ENCODE measurements at places on chromosomes 7 and 10.

- DNase-seq: peak; percentile 76
Observed at GRCh38 chr7:23679898-23680413, at the start of gene FAM221A. TSS of gene FAM221A (plus strand) at chr7:23680199. CDS start at chr7:23680219, 20 bp downstream.

- DNase-seq: no peak
Observed at GRCh38 chr7:122869260-122869659, 17.0 kb downstream of the CADPS2 start.

DNA sequence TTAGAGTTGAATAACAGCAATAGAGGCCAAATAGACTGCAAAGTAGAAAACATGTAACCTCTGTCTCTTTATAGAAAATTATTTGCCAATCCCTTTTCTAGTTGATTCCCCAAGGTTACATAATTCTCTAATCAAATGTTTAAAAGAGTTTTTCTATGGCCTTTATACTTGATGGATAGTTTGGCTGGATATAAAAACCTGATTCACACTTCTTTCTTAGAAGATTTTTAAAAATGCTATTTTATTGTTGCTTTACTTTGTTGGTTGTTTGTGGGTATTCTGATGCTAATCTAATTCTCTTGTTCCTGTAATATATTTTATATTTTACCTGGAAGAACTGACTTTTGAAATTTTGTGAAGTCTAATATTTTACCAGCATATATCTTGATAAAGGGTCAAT lies 331.1 kb upstream of the MTPN start:
- no peak for DNase-seq

GRCh38 chr10:80356989-80357850 lies 639 bp downstream of the DYDC2 start:
- DNase-seq: no peak

DNA sequence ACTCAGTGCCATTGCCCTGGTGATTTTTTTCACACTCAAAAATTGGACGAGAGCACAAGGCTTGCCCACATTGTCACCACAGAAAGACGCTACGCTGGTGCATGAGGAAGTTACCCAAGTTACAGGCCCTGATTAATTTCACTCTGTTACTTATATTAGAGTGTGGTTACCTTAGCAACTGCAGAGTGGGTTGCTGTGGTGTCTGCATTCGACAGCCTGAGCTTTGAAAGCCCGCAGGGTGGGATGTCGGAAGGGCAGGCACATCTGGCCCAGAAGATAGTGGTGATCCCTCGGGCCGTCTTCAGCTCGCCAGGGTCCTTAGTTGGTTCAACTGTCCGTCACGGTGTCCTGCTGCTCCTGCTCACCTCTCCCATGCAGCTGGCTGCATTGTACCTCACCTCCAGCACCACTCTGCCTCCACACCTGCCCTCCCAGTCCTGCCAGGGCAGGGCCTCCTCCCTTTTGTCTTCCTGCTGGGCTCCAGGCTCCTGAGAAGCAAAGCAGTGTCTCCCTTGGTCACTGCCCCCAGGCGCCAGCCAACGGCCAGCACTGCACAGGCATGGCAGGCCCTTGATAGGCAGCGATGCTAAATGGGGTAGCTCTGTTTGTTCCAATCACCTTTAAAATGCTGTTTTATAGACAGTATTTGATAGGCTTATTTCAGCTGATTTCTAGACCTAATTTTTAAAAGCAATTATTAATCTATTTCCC lies 167.2 kb downstream of the EBF3 start:
- no peak for DNase-seq

DNA sequence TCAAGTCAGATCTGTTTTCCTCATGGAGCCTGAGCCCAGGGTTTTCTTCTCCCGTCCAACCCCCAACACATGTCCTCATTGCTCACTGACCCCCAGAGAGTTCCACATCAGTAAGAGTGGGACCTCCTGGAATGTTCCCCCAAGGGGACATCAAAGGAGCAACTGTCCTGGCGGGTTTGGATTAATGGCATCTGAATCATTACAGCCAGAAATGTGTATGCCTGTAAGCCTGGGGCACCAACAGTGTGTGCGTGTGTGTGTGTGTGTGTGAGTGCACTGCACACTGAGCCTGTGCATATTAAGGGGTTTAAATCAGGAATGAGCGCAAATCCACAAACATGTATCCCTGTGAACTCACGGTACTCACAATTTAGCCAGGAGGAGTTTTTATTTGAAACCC lies 222.3 kb downstream of the PLXNA4 start:
- no peak for DNase-seq

DNA sequence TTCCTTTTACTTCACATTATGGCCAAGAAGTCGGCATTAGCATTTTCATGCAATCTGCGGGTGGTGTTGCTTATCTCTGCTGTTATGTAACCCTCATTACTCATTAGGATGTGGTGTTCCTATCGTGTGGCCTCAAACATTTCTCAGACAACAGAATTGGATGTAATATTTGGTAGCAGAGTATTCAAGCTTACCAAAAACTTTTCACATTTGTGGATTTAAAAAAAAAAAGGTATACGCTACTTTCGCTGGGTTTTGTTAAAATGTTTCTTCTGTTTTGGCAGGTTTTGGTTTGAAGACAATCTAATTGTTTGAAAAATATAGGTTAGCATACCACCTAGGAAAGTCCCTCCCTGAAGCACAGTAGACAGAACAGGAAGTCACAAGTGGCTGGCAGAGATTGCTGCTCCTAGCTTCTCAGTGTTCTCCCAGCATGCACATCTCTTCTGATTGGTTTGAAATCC lies 128.8 kb downstream of the GATA3 start:
- peak; percentile 44 for DNase-seq

DNA sequence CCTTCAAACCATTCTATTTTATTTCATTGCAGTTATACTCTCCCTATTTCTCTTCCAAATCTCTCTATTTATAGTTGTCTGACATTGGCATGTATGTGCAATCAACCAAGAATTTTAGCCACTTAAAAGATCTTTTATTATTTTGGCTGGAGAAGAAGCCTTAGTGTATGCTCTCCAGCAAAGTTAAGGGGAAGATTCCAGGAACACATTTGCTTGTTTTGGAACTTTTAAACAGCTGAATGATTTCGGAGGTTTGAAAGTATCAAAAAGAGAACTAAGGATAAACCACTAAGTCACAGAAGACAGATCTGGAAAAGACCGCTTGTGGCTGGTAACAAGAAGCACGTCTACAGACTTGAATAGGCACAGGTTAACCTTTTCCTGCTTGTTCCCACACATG lies 182.2 kb upstream of the FZD1 start:
- no peak for DNase-seq

GRCh38 chr10:6128591-6129251 lies 39.9 kb downstream of the RBM17 start:
- DNase-seq: no peak

DNA sequence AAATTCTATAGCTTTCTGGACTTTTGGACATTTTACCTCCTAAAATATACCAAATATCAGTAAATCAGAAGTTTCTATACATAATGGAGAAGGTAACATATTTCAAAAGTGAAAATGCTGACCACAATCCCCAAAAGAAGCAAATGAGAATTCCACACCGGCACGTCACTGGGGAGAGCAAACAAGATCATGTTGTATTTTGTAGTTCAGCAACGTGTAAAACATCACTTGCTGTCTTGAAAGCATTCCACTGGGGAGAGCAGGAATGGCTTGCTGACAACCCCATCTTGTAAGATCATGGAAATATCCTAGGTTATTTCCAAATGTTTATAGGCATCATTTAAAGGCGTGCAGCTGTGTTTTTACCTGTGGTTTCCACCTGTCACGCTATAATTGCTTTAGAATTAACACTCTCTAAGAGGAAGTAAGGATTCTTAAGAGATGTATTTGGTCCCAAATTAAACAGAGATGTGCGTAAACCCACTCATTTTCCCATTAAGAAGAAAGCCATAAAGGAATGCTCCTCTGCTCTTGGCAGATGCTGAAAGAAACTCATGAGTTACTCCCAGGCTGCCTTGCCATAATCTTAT lies 397.1 kb upstream of the POT1 start:
- DNase-seq: no peak

DNA sequence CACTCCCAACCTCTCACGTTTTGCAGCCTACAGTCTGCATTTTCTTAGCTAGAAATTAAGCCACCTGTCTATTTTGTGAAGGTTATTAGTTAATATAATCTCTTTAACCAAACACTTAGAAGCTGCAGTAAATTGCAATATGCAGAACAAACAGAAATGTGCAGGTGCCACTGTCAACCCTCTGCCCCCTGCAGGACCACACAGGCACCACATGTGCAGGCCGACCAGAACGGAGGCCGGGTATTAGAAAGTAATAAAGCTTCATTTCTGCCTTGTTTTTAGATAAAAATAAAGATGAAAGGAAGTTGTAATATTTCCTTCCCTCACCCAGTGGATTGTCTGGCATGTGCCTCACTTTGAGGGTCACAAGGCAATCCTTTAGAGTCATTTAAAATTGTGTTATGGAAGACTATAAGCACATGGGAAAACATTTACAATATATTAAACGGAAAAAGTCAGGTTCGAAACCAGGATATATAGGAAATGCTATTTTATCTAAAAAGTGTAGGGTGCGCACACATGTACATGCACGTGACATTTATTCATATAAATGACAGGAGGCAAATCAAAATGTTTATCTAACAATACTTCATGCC lies 158.2 kb downstream of the ARHGAP12 start:
- peak; percentile 33 for DNase-seq

GRCh38 chr10:111080224-111080623 lies 3.4 kb downstream of the ADRA2A start:
- no peak for DNase-seq

DNA sequence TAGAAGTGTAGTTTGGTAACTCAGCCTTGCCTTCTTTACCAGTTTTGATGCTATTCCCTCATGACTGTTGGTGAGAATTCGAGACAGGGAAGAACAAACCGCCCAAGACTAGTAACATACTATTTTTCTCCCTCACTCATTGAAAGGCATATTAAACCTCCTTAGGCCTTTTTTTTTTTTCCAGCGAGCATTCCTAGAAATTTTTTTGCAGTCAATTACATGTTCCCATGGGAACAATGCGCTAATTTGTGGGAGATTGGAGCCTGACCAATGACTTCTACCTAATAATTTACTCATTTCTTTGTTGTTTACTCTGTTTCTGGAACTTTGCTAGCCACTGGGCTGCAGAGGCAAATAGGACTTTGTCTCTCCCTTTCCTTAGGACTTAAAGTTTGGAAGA lies 6.0 kb downstream of the VPS50 start:
- no peak for DNase-seq

DNA sequence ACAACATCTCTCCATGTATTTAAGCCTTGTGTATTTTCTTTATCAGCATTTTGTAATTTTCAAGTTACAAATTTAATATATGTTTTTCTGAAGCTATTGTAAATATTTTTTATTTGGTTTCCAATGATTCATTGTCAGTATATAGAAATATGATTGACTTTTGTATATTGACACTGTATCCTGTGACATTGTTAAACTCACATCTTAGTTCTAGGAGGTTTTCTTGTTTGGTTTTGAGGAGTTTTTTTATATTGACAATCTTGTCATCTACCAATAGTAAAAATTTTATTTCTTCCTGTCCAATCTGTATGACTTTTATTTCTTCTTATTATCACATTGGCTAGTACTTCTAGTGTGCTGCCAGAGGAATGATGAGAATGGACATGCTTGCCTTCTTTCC lies 393.7 kb downstream of the GPAM start:
- DNase-seq: no peak

DNA sequence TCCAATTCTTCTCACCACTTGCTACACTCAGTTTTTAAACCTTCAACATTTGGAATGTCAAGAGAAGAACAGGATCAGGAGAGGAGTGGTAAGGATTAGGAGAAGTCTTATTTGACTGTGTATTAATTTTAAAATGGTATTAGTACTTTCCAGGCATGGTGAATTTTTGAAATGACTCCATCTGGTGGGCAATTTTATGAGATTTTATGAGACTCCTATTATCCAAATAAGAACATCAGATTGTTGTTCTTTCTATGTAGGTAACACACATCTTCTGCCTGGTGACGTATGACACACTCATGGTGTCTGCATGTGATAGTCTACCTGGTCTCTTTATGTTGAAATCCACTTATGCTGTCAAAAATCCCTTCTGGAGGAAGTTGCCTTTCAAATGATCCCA lies 51.0 kb downstream of the SLC13A1 start:
- DNase-seq: no peak

- DNase-seq: no peak
Observed at GRCh38 chr10:20313665-20314064, 497.4 kb downstream of the PLXDC2 start.

- no peak for DNase-seq
Observed at GRCh38 chr10:17652585-17652984, 8.6 kb downstream of the STAM start.

DNA sequence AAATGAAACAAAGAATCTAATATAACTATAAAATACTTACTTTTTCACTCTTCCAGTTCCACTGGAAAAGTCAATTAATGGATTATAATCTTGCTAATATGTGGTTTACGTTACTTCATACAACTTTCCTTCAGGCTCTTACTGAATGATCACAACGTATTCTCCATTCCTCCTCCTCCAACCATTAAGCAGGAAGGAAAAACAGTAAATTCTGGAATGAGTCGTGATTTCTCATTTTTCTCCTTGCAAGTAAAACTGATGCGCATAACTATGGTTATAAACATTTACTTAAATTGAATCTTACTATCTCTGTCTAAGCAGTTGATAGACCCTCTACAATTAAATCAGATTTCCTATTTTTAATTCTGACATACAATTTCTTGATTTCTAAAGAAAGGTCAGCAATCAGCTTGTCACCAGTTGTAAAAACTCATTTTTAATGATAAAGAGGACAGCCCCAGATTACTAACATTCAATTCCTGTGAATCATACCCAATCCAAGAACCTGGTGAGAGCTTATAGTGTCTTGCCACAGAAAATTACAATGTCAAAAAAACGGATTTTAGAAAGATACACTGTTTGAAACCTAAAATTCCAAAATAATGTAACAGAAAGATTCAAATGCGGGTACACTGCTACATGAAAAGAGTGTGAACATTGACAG lies 64.3 kb downstream of the EZH2 start:
- DNase-seq: no peak

DNA sequence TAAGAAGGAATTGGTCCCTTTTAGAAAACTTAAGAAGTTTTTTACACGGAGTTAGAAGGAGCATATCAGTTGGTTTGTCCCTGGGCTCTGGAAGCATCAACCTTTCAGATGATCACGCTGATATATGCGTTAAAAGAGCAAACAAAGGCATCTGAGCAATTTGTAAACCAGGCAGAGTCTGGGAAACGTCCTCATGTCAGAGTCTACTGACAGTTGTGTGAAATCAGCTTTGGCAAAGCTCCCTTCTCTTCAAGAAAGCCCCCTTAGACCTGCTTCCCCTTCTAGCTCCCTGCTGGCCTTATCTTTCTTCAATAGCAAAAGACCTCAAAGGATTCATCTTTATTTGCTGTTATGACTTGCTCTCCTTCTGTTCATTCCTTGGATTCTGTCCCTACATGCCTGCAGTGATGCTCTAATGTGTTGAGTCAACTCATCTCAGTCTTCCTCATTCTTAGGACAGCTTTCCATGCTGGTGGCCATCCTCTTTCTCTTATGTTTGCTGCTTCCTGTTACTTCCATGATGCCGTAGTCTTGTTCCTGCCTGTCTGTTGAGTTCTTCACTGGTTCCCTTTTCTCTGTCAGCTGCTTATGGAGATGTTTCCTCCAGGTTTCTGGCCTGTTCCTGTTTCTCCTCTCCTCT lies 106.5 kb upstream of the BMPER start:
- no peak for DNase-seq

- no peak for DNase-seq
Observed at GRCh38 chr7:81484261-81484660, 285.6 kb downstream of the HGF start.

- no peak for DNase-seq
Observed at GRCh38 chr7:30995536-30995935, 31.8 kb downstream of the GHRHR start.
